ENCODE measurements at places on chromosomes 12 and 14.

DNA sequence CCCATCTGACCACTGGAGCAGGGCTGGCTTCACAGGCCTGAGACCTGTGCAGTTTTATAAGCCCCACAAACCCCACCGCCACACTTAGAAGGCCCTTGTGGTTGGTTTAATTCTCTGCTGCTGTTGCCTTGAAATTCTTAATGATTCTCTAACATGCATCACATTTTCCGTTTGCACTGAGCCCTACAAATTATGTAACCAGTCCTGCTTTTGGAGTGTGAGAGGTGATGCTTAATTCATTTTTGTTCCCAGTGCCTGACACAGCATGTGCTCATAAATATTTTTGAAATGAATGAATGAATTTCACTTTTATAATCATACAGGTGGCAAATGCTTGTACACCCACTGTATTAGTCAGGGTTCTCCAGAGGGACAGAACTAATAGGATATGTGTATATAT is 52.8 kb upstream of the PLXNC1 start:
- no peak for DNase-seq

- DNase-seq, result no peak
Measured at GRCh38 chr12:96294831-96295230, 100.7 kb downstream of the ELK3 start.

DNA sequence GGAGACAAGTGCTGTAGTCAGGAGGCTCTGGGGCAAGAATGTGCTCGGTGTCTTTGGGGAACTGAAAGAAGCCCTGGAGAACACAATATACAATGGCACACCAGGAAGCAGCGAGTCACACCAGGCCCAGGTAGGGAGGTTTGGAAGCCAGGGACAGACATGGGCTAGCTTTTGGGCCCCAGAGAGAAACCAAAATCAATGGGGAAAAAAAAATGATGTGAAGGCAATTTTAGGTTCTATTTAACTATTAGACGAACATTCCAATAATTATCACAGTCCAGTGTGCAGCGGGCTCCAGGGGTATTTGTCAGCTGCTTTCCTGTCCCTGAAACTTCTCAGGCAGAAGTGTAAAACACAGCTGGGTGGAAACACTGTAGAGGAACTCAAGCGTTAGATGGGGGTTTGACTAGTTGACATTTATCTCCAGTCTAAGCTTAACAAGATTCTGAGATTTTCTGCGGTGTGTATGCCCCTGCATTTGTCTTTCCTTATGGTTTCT is 21.8 kb upstream of the EGLN3 start:
- DNase-seq, result no peak

DNA sequence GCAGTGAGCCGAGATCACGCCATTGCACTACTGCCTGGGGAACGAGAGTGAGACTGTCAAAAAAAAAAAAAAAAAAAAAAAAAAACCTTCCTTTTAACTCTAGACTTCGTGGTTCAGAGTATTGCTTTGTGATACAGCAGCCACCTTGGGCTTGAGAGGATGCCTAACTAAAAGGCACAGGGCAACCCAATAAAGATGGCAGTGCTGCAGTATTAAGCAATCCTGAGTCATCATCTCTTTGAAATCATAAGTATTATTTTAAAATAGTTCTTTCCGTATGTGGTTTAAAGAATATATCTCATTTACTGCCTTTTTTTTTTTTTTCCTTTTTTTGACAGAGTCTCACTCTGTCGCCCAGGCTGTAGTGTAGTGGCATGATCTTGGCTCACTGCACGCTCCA is 116.1 kb downstream of the PLEKHA5 start:
- no peak for DNase-seq

GRCh38 chr14:52351233-52352060 is 37.3 kb downstream of the PTGER2 start:
- no peak for DNase-seq

DNA sequence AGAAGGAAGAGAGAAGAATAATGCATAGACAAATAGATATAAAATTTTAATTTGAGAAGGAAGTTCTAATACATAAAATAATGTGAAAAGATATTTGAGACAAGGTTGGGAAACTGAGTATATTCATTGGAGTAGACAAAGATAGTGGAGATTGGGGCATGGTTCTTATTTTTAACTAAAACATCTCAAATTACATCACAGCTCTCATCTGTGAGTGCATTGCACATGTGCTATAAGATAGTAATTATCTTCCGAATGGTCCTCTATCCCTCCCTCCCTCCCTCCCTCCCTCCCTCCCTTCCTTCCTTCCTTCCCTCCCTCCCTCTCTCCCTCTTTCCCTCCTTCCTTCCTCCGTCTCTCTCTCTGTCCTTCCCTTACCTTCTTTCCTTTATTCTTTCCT is 1104.0 kb upstream of the FLRT2 start:
- no peak for DNase-seq

DNA sequence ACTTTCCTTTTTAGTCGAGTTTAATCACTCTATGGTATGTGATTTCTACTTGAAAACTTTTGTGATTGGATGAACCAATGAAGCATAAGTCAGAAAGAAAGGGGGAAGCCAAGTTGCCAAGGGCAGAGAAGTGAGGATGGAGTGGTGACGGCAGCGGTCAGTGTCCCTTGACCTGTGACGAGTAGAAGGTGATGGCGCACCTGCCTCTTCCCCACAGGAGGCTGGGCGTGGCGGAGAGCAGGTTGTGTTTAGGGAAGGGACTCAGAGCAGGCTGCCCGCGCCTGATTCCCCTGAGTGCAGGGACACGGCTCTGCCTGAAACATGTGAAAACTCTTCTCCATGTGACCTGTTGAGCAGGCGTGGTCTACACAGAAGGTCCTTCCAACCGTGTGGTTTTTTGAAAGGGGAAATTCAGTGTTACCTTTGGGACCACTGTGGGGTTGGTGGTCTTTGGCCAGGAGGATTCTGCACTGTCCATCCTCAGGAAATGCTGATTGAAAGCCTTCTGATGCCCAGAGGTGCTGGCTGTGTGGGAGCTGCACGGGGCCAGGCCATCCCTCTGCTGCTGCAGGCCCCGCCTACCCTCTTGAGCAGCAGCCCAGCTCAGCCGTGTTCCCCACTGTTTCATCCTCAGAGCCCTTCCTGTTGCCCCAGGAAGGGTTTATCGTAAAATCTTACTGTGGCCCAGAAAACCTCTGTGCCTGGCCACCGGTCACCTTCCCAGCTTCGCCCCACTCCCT is 23.5 kb upstream of the AMN start:
- DNase-seq, result no peak

DNA sequence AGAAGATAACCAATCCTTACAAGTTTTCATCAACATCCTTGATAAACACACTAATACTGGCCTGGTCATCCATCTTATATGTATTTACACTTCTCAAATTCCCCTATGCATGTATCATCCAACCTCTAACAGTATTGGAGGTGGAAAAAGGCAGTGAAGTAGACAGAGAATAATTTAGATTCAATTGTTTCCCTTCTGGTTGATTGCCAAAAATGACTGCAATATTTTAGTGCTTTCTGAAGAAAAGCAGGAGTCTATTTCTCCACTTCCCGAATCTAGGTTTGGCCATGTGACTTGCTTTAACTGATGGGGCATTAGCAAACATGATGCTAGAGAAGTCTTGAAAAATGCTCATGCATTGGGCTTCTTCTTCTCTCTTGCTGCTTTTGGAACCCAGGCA is 78.3 kb upstream of the METAP2 start:
- DNase-seq, result no peak

DNA sequence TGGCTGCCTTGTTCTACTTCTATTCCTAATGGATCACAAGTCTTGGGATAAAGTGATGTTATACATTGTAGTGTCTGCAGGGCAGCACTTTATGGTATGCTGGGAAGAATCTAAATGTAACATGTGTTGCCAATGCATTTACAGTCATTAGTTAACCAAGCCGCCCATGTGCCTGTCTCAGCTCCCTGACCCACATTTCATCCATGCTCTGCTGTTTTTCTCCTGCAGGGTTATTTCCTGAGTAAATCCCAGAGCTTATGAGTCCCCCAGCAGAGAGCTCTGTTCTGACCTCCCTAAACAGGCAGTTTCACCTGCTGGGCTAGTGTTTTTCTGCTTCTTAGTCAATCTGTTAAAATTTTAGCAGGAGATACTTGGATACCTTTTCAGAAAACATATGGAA is 4.4 kb upstream of the TMTC2 start:
- no peak for DNase-seq

GRCh38 chr12:12366701-12367481 is 10.0 kb downstream of the BORCS5 start:
- no peak for DNase-seq

DNA sequence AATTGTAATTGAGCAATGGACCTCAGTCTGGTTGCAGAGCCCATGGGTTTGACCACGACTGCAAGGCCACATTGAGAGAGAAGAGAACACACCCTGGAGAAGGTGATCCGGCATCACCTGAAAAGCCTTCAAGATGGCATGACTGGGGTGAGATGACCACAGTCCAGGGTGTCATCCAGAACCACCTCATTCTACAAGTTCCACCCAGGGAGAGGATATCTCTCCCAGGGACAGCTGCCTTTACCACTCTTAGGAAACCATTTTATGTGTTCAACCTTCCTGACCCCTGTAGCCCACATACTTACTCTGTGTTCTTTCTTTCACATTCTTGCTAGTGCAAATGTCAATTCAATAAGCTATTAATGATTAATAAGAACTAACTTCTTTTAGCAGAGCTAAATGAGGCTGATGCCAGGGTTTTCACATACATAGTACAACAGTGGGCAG is 43.4 kb upstream of the CPM start:
- no peak for DNase-seq

DNA sequence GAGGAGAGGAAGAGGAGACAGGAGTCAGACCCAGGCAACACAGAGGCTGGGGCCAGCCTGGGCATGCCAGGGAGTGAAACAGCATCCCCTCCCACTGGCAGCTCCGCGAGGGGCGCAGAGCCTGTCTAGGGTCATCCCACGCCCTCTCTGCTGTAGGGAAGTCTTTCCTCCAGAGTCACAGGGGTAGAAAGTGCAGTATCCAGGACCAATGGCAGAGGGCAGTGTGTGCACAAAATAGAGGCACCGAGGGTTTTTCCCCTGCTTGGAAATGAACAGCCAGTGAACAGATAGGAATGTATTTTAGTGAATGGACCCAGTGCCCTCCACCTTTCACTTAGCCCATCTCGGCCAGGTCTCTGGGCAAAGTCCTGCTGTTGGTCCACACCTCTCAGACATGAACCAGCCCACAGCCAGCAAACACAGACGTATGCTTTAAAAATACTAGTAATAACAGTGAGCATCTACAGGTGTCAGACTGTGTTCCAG is 9.4 kb upstream of the KRT74 start:
- DNase-seq, result no peak

GRCh38 chr12:113921430-113921829 is 44.7 kb downstream of the RBM19 start:
- DNase-seq, result no peak

DNA sequence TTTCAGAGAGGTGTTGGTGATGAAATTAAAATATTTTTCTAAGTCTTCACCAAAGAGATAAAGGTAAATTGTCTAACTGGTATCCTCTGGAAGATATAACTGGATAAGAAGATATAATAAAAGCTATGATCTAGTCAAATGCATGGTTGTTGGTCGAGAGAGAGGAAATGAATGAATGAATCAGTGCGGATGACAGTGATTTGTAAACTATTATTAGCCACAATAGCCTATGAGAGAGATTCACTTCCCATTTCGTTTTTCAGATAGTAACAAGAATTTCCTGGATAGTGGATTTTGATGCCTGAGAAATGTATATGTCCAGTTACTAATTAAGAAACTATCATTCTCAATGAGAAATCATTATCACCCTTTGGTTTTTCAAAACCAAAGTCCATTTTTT is 63.1 kb downstream of the HEATR5A start:
- no peak for DNase-seq

- DNase-seq, result no peak
Measured at GRCh38 chr14:71629765-71630492, 302.3 kb upstream of the RGS6 start.

- no peak for DNase-seq
Measured at GRCh38 chr12:89840162-89840922, 131.7 kb upstream of the ATP2B1 start.

- no peak for DNase-seq
Measured at GRCh38 chr12:22576473-22576872, 32.1 kb upstream of the C2CD5 start.

- peak; percentile 69 for DNase-seq
Measured at GRCh38 chr14:92635896-92636295, 112.5 kb downstream of the LGMN start.

- DNase-seq, result no peak
Measured at GRCh38 chr14:54796961-54797360, 105.7 kb downstream of the GCH1 start.

DNA sequence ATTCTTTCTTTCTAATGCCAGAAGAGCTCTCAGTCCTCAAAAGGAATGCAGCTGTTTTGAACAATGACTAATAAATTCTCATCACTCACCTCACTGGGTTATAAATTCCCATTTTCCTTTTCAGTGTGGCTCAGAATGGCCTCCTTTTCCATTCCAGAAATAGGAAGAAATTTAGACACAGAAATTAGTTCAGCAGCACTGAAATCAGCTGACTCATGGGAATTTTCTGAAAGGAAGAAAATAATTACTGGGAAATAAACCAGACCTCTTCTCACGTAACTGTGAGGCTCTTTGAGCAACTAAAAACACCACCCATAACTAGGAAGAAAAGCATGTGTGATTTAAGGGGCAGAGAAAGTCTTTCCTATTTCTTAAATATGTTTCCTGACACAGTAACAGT is 23.8 kb downstream of the CD163 start:
- no peak for DNase-seq

- DNase-seq, result no peak
Measured at GRCh38 chr12:49548822-49549648, 10.2 kb downstream of the KCNH3 start.

GRCh38 chr12:77878901-77879300 is 48.2 kb downstream of the NAV3 start:
- no peak for DNase-seq
